ENCODE measurements at places on chromosomes 16 and 17.

GRCh38 chr17:29388937-29389336 lies 1.2 kb upstream of the TAOK1 start:
- no peak for DNase-seq

- no peak for DNase-seq
Measured at GRCh38 chr16:1347286-1347855, 4.3 kb downstream of the TSR3 start.

GRCh38 chr16:4052096-4052495 lies 64.1 kb downstream of the ADCY9 start:
- no peak for DNase-seq

GRCh38 chr16:20122011-20122410 lies 48.3 kb upstream of the GPR139 start:
- DNase-seq: no peak

GRCh38 chr17:4559966-4560365 lies 411 bp downstream of the GGT6 start:
- no peak for DNase-seq

GRCh38 chr17:82367724-82368524 lies 3.6 kb upstream of the UTS2R start:
- DNase-seq: no peak

- DNase-seq: no peak
Measured at GRCh38 chr17:75670868-75671267, 3.7 kb downstream of the SAP30BP start.

DNA sequence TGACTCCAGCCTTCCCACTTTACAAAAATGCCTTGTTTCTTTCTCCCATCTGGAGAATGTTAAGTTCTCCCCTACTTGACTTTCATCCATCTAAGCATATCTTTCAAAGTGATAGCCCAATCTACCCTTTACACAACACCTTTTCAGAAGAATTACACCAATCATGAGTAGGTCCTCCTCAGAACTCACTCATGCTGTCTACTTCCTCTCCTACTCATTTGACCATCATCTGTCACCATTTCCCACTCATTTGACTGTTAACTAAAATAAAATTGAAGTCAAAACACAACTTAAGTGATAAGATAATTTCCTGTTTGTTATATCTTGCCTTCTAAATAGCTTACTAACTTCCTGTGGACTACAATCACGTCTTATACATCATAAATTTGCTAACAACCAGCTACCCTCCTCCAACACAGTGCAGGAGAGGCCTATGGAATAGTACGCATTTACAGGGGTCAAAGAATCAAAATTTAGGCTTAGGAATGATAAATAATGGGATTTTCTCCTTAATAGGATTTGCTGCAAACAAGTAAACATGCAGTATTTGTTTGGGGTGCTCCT lies 16.1 kb downstream of the KCNJ16 start:
- DNase-seq: no peak

DNA sequence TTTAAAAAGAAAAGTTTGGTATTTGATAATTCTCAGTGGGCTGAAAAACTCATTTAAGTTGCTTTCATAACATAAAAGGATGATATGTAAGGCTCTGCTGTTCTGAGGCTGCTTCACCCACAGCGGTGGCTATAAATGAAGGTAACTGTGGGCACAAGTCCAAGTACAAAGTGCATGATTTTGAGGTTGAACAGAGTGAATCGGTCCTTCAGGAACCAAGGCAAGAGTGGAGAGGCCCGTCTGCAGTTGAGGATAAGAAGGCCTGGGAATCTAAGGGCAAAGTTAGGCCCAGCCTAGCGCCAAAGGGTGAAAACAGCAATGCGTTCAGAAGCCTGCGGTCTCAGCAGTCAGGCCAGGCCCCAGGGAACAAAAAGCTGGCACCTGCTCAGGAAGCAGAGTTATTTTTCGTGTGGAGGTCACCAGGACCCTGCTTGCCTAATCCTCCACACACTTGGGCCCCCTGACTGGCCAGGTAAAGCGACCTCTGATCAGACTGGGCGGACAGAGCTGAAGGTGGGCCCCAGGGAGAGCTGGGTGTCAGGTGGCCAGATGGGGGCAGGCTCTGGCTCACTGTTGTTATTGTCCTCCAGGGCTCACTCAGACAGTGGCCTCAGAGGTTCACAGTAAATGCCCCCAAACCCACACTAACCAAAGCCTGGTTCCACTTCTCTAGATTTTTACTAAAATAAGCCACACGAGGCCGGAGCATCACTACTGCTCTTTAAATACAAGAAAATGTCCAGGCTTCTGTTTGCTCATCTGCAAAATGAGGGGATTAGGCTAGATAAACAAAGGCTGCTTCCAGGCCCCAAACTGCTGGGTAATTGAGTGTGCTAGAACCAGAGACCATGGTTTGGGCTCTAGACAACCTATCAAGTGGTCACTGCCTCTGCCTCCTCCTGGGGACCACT lies 46.5 kb downstream of the TEX2 start:
- DNase-seq: no peak

DNA sequence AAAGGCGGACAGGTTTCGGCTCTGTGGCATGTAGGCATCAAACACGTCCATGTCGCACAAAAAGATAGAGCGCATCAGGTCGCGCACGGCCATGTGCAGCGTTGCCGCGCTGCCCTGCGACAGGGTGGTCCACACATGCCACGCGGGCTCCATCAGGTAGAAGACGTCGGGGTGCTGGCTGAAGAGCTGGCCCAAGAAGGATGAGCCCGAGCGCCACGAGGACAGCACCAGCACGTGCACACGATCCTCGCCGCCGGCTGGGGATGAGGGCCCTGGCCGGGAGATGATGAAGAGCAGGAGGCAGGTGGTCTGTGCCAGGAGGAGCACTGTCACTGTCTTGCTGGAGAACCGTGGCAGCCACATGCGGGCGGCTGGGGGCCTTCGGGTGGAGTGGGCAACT lies 5.9 kb downstream of the CHST5 start:
- no peak for DNase-seq

DNA sequence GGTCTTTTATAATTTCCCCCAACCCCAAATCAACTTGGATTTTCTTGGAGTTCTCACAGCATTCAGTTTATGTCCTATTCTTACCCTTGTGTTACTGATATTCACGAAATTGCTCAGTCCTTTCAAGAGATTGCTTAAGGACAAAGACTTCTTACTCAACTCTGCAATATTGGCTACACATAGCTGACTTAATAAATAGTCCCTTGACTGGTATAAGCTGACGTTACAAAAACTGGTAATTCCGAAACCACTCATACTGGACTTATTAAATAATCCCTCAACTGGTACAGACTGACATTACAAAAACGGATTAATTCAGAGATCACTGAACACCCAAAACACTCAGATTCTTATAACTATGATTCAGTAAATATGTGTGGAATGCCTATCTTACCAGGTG lies 860 bp downstream of the TIGD7 start:
- no peak for DNase-seq

GRCh38 chr16:53827741-53828140 lies 123.8 kb downstream of the FTO start:
- DNase-seq: no peak

GRCh38 chr17:56159826-56160380 lies 6.6 kb downstream of the ANKFN1 start:
- no peak for DNase-seq

GRCh38 chr16:78764478-78764877 lies 665.0 kb downstream of the WWOX start:
- DNase-seq: no peak

- DNase-seq: no peak
Measured at GRCh38 chr16:31710134-31710533, 163.5 kb upstream of the ZNF267 start.

DNA sequence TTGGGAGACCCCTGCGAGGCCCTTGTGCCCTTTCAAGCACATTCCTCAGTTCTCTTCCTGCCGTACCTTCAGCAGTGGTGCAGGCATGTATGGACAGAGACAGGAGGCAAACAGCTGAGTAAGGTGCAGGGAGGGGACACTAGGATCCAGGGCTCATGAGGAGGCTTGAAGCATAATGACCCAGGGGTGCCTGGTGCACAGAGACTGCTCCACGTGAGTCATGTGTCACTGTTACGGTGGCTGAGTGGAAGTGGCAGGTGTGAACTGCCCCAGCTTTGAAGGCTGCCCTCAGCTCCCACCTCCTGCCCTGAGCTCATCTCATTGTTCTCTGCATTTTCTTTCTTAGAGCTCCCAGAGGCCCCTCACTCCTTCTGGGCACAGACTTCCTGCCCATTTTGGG lies 124.8 kb downstream of the NTN1 start:
- DNase-seq: no peak

GRCh38 chr16:20899071-20899470 lies 1.1 kb downstream of the DCUN1D3 start:
- no peak for DNase-seq

DNA sequence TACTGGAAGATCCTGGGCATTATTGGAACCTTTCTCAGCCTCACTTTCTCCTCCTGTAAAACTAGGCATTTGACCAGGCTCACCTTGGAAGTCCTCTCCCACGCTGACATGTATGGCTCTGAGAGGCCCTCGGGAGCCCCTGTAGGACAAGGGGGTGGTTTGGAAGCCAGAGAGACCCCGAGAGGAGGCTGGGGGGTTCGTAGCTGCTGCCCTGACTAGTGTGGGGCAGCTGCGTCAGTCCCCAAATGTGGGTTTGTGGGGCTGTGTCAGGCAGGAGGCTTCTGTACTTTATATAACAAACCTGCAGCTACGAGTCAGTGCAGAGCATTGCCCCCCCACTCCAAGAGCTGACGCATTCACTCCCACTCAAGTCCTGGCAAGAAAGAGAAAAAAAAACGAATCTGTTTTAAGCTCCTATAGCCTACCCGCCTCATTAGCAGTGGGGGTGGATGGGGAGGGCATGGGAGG lies 1.8 kb downstream of the CX3CL1 start:
- peak; percentile 76 for DNase-seq

DNA sequence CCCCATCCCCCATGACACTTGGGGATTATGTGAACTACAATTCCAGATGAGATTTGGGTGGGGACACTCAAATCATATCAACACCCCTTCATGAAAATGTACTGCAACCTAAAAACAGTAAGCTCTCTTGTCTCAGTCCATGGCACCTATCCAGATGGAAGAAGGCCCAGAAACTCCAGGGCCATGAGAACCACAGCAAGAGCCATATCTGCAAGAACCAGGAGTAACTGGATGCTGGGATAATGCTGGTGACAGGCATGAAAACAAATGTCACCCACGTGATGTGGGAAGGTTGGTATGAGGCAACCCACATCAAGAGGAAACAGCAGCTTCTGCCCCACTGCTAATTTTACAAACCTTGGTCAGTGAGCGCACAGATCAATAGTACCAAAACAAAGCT lies 400.1 kb upstream of the ERCC4 start:
- DNase-seq: no peak

DNA sequence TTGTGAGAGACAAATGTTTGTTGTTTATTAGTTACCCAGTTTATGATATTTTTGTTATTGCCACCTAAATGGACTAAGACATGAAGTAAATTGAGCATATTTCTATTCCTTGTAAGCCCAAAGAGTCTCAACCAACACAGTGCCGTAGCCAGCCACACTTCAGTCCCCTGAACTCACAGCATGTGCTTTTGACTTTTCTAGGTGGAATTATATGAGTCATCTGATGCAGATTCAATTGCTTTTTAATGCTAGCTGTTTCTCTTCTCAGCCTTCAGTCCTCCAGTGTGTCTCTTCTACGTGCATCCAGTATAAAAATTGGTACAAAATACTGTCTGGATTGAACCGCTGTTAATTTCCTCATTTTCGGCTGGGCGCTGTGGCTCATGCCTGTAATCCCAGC lies 39.0 kb downstream of the IQCK start:
- DNase-seq: no peak

DNA sequence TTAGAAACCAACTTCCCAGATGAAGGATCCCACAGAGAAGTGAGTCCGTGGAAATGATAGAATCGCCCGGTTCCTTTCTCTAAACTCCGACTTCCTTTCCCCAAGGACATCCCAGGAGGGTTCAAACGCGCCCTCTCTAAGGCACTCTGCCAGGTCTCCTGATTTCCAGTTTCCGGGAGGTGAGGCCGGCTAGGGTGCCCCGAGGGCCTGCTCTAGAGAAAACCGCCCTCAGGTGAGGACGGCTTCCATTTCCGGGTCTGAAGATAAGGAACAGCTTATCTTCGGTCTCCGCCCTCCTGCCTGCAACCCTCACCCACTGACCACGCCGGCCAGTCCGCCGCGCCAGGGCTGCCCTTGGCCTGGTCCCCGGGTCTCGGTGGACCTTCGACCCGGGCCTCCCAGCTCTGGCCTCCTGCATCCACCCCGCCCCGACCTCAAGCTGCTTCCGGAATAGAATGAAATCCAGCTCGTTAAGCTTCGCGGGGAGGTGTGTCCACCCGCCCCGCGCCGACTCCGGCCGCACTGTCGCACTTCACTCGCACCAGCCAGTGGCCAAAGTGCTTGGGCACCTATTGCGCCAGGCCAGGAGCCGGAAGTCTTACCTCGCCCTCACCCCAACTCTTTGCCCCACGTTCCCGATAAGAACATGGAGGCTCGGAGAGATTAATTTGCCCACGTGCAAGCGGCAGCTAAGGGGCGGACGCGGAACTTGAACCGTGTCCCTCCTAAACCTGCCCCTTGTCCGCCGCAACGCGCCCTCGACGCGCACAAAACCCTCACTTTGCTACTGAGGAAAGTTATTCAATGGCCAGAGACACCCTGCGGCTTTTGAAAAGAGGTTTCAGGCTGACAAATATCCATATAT lies 836 bp upstream of the MMP15 start:
- DNase-seq: no peak

DNA sequence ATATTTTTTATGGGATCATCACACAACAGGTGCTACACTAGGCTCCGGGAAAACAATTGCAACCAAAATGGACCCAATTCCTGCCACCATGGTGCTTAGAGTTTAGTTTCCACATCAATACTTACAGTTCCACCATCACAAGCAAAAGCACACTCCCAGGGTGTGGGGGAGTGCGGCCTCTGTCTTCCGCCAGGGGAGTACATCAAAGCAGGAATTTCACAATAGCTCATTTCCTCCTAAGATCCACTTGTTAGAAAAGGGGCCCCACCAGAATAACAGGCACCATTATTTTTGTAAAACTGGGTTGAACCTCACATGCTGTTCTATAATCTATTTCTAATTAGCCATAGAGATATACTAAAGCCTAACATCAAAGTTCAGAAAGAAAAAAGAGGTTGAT lies 44.3 kb upstream of the PSMD7 start:
- DNase-seq: no peak

DNA sequence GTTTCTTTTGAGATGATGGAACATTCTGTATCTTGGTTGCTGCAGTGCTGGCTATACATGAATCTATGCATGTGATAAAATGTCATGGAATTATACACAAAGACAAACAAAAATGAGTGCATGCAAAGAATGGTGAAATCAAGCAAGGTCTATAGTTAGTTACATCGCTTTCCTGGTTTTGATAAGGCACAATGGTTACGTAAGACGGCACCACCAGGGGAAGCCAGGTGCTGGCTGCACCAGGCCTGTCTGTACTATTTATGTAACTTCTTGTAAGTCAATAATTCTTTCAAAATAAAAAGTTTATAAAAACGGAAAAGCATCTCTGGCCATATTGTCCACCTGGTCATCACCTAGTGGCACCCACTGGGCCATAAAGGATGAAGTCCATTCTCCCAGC lies 46.5 kb downstream of the ARHGAP27 start:
- no peak for DNase-seq

DNA sequence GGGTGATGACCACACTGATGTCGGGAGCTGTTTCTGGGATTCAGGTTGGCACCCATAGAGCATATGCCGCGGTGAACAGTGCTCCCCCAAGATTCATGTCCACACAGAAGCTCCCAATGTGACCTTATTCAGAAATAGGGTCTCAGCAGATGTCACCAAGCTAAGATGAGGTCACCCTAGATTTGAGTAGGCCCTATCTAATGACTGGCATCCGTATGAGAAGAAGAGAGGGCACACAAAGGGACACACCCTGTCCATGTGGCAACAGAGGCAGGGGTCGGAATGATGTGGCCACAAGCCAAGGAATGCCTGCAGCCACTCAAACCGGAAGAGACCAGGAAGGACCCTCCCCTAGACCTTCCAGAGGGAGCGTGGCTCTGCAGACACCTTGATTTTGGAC lies 35.5 kb downstream of the TBC1D16 start:
- no peak for DNase-seq
